Mesenteric fat pad (tissue), 1 donor: ENCODE measurements at places on chromosomes 6 and 20. TPM values are rescaled to one million over a fixed set of nuclear protein-coding genes. Genes with fewer than 3 reads are reported as not detected.

Gene ENTPD6
- total RNA-seq, result 54.3 TPM

Gene PRSS16
- 0.19 TPM for total RNA-seq

Gene CNPY3
- total RNA-seq, result 27.4 TPM

- DNase-seq, result no peak
These were observed 686 bp downstream of the ZGPAT start for GRCh38 chr20:63708301-63709148.

- no peak for DNase-seq
These were observed 3.5 kb upstream of the CCN6 start for GRCh38 chr6:112050429-112050828.

DNA sequence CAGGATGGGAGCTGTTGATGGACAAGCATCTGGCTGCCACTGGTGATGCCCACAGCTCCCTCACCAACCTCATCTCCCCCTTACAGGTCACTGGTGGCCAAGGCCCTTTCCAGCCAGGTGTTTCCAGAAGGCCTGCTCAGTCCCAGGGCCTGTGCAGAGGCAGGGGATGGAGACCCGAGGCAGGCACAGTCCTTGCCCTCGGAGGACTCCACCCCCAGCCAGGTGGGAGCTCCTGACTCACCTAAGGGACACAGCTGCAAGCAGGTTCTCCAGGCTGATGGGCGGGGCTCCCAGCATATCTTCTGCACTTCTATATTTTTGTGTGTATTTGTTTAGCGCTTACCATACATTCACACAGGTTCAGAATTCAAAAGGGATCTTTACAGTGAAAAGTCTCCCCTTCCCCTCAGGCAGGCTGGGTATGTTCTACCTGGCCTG lies 17.4 kb downstream of the PRPH2 start:
- peak; percentile 51 for DNase-seq

DNA sequence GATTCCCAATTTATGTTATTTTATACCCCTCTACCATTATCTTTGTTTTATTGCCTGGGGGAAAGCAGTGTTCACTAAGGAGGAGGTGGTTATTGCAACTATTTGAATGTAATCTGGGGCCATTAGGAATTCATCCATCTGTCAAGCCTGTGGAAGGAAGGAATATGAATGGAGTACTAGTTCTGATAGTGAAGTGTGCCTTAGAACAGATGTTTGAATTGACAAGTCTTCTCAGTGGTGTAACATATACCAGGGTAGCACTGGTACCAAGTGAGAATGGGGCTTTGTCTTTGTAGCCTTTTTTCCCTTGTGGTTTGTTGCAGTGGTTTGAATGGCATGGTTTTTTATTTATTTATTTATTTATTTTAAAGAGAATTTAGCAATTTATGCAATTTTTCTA lies 27.9 kb upstream of the HDAC2 start:
- DNase-seq, result no peak

DNA sequence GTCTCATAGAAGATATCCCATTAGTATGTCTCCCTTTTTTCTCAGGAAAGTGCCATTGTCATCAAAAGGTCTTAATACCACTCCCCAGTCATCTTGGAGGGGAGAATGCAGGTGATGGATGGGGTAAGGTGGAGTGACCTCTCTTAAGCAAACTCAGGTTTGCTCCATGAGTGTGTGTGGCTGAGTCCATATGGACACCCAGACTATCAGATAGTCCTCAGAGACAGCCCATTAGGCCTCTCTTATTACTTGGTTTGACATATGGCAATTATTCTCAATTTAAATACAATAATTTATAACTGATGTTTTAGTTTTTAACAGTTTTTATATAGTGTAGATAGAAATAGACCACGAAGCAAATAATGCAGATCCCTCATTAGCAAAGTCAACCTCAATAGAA lies 23.2 kb downstream of the LAMA4 start:
- no peak for DNase-seq

- no peak for DNase-seq
These were observed 107.1 kb downstream of the TSHZ2 start for GRCh38 chr20:53079261-53079691.

DNA sequence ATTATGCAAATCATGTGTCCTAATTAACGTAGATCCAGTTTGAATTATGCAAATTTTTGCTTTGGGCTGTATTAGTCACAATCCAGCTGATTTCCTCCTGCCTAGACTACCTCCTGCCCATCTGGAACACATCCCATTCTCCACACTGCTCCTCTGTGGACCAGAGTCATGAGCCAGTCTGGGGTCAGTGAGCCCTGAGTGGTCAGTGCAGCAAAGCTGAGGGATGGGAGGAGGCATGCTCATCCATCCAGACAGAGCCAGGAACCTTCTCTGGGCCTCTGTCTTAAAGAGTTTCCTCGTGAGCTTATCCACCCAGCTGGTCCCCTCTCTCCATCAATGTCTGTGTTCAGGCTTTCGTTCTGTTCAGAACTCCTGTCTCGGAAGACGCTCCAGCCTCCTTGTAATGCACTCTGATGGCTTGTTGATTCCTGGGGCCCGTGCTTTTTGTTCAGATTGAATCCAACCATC lies 747.8 kb downstream of the PTPRT start:
- no peak for DNase-seq

- DNase-seq, result no peak
These were observed 235.2 kb downstream of the ARID1B start for GRCh38 chr6:157012355-157012754.

GRCh38 chr6:70520575-70520974 lies 46.2 kb upstream of the SDHAF4 start:
- DNase-seq, result no peak
